ENCODE measurements at places on chromosomes 7 and 10. TPM values are rescaled to one million over a fixed set of nuclear protein-coding genes. Genes with fewer than 3 reads are reported as not detected.

The LIPN gene
- total RNA-seq = not detected

The CXCL12 gene
- total RNA-seq = not detected

The PIP gene
- total RNA-seq = 0.28 TPM

The ZC3HAV1 gene
- total RNA-seq = 27.9 TPM

The PRKG1 gene
- total RNA-seq = not detected

The UTF1 gene
- total RNA-seq = 0.16 TPM

The PRRT4 gene
- 0.81 TPM for total RNA-seq

The MRLN gene
- not detected for total RNA-seq

The ANKRD7 gene
- 0.23 TPM for total RNA-seq

The GTPBP10 gene
- total RNA-seq = 26.9 TPM

The IGFBP3 gene
- 221 TPM for total RNA-seq

The LIPF gene
- total RNA-seq = not detected

The SLC29A3 gene
- total RNA-seq = 15.3 TPM

The CRYGN gene
- total RNA-seq = not detected

The PDZD7 gene
- 0.63 TPM for total RNA-seq

The TFPI2 gene
- total RNA-seq = 302 TPM

The CYP2C9 gene
- total RNA-seq = not detected

The SLC13A1 gene
- total RNA-seq = not detected

The UNCX gene
- total RNA-seq = 0.09 TPM

The ZNF777 gene
- total RNA-seq = 22.7 TPM

The GATA3 gene
- 4.0 TPM for total RNA-seq

The MYO1G gene
- 0.07 TPM for total RNA-seq

The CSTF2T gene
- 14.6 TPM for total RNA-seq

The GIMAP8 gene
- total RNA-seq = not detected

The SLC26A5 gene
- not detected for total RNA-seq

The CDNF gene
- 1.1 TPM for total RNA-seq

The KCNIP2 gene
- total RNA-seq = 0.66 TPM

The SYT15B gene
- 3.6 TPM for total RNA-seq

The ZNF485 gene
- total RNA-seq = 1.9 TPM

The AGR2 gene
- 176 TPM for total RNA-seq

The VCL gene
- 107 TPM for total RNA-seq

The ABCA13 gene
- 0.05 TPM for total RNA-seq

The CRHR2 gene
- total RNA-seq = not detected

The GIMAP2 gene
- total RNA-seq = not detected

The ORC5 gene
- 29.0 TPM for total RNA-seq

The NUDT1 gene
- total RNA-seq = 103 TPM

The C10orf105 gene
- total RNA-seq = not detected

The PCDH15 gene
- not detected for total RNA-seq

The PRR15 gene
- 2.3 TPM for total RNA-seq

The MARVELD1 gene
- total RNA-seq = 45.4 TPM
